ENCODE measurements at places on chromosomes 16 and 17.

DNA sequence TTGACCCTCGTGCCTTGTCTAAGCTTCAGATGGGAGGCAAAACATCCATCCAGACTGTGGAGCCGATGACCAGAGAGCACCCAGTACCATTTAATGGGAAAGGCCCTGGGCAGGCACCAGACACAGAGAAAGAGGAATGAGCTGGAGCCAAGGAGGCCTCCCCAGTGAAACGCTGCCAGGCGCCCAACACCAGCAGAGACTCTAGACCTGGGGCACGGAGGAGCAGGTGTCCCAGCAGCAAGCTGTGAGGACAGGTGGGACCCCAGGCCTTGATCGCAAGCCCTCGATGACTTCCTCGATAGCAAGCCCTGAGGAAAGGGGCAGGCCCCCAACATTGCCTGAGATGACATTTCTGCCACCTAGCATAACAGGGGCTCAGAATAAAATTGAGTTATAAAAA, 62.2 kb upstream of the SIAH1 start:
- no peak for DNase-seq

DNA sequence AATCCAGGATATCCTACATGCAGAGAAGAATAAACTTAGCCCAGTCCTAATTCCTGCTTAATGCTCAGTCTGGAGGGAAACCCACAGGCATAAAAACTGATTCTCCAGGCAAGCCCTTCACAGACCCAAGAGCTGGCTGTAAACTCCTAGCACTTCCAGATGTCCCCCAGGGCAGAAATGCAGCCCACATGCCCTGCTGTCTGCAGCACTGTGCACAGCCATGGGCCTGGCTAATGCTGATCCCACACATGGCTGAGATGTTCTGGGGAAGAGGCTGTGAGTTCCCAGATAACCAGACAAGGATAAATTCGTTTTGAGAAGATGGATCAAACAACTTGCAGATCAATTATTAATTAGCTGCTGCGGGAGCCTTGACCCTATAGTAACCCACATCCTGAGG, 148.4 kb downstream of the AATF start:
- no peak for DNase-seq

- no peak for DNase-seq
Observed at GRCh38 chr17:35103271-35103670, 16.4 kb downstream of the RAD51D start.

DNA sequence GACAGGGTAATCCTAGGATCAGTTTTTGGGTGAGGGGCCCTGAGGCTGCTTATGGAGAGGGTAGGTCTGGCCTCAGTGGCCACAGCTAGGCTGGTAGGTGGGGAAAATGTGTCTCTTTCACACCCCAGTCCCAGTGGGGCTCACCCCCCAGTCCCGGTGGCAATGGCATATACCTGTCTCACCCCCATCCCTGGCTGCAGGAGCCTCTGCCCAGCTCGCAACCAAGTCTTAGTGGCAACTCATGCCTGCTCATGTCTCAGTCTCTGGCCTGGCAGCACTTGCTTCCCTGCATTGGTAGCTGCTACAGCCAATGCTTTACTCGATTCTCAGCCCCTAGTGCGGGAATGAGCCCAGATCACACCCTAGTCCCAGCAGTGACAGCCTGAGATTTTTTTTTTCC, 221.5 kb downstream of the BCAS3 start:
- DNase-seq, result no peak

DNA sequence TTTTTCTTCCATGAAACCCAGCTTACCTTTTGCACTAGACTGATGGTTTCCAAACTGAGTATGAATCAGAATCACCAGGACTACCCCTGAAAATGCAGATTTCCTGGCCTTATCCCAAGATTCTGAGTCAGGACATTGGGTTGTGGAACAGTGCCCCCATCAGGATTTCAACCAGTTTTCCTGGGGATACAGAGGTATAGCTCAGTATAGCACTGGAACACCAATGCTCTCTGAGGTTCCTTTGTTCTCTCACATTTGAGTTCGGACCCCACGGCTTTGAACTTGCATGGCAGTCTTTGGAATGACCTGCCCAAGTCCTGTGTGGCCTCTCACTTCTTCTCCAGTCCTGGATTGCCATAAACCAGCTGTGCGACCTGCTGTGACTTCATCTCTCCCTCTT, 12.8 kb upstream of the CCL8 start:
- no peak for DNase-seq

- DNase-seq, result no peak
Observed at GRCh38 chr16:78768226-78768625, 668.8 kb downstream of the WWOX start.
